Esophagus squamous epithelium (tissue), 5 donors: ENCODE measurements at places on chromosomes 12 and 14. TPM values are rescaled to one million over a fixed set of nuclear protein-coding genes. Genes with fewer than 3 reads are reported as not detected.

Gene EML5
- total RNA-seq, result 1.6 TPM

DNA sequence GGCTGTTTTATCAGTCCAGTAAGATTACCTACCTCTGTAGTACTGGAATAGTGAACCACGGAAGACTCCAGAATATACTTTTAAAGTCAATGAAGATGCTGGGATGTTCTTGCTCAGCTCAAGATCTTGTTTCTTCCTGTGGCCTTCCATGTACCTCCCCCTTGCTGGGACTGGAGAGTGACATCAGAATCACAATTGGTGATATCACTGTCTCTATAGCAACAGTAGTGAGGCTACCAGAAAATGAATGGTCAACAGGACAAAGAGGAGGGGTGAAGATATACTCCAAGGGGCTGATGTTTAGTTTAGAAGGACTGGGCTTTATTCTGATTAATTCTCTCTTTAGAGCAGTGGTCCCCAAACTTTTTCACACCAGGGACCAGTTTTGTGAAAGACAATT lies 3.8 kb downstream of the AKAP3 start:
- no peak for DNase-seq

DNA sequence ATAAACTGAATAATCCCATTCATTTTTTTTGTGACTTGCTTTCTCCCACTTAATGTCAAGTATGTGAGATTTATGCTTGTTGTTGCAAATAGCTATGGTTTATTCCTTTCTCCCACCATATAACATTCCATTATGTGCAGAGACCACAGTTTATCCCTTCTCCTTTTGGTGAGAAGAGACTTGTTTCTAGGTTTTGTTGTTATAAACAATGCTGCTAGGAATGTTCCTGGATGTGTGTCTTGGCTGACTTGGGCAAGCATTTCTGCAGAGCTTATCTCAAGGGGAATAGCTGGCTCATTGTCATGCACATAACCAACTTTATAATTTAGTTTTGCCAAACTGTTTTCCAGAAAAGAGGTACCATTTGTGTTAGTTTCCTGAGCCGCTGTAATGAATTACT lies 47.6 kb upstream of the PPP1CC start:
- DNase-seq, result no peak

GRCh38 chr12:42565633-42566032 lies 23.9 kb downstream of the PRICKLE1 start:
- no peak for DNase-seq

Gene FAM181A
- not detected for total RNA-seq

DNA sequence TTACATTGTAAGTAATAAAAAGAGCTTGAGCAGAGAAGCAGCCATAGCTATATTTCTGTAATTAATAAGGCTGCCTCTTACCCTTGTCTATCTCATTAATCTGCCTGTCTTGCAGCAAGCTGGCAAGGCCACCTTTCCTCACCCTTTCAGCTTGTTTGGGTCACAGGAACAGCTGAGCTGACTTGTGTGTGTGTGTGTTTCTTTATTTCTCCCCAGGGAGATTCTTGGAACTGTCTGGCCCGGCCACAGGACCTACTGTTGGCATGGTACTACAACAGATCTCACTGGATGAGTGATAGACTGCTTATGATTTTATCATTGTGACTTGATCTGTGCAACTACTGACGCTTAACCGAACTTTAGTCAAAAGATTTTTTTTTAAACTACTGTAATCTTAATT lies 213.7 kb downstream of the SLC2A13 start:
- DNase-seq, result no peak

- no peak for DNase-seq
Observed at GRCh38 chr12:44873898-44874297, 2.2 kb downstream of the NELL2 start.

DNA sequence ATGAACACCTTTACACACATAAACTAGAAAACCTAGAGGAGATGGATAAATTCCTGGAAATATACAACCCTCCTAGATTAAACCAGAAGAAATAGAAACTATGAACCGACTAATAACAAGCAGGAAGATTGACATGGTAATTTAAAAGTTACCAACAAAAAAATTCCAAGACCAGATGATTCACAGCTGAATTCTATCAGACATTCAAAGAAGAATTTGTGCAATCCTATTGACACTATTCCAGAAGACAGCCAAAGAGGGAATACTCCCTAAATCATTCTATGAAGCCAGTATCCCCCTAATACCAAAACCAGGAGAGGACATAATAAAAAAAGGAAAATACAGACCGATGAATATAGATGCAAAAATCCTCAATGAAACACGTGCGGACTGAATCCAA lies 102.6 kb upstream of the KRR1 start:
- DNase-seq, result no peak

DNA sequence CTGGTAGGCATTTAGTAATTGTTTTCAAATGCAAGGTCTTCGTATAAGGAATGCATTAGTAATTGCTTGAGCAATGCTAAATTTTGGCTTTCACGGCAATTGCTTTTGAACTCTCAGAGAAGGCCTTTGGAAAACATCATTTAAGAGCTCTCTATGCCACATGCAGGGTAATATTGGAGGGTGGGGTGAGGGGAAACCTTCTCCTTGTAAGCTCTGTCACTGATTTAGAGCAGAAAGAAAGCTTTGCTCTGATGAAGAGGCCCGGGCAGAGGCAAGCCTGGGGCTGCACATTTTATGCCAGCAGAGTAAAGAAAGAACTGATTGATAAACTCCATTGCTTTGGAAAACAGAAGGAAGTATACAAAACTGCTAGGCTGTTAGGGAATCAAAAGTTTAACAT lies 70.9 kb downstream of the TRIM9 start:
- no peak for DNase-seq

Gene PLBD1
- total RNA-seq, result 71.8 TPM

DNA sequence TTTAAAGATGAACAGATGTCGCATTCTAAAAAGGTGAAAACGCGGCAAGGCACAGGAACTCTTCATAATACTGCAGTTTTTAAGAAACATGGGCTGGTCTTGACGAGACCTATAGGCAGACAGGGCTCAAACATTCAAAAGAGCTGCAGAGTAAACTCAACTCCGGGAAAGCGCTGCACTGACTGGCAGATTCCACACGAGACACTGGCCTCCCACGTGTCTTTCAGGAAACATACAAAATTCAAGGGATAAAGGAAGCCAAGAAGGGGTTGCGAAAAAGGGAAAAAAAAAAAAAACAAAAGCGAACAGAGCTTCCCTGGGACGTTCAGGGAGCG lies 614 bp upstream of the ARF6 start:
- no peak for DNase-seq

- no peak for DNase-seq
Observed at GRCh38 chr12:47783024-47783755, 10.2 kb downstream of the SLC48A1 start.

- DNase-seq, result no peak
Observed at GRCh38 chr14:44468771-44469170, 38.3 kb downstream of the FSCB start.

Gene ADGRD1
- total RNA-seq, result 28.2 TPM

DNA sequence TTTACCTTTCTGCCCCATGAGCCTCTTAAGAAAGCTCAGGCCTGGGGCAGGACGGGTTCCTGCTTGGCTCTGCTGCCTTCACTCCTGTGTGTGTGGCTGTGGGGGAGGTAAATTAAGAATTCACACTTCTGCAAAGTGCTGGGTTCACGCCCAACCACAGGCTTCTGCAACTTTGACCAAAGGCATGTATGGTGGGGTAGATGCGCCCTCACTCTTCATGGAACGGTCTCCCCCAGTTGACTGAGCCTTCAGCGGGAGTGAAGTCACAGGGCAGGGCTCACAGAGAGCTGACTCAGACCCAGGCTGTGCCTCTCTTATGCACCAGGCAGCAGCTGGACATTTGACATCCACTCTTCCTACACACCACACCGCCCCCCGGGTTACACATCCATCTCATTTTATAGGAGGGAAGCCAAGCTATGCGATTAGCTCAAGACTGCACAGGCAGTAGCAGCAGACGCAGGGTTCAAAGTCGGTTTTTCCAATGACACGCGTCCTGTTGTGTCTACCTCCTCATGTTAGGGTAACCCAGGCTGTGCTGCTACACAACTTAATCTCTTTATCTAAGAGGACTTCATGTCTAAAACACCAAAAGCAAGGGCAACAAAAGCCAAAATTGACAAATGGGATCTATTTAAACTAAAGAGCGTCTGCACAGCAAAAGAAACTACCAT lies 15.4 kb upstream of the BCL11B start:
- no peak for DNase-seq
